Mesenteric fat pad (tissue), 1 donor: ENCODE measurements at places on chromosomes 6 and 20. TPM values are rescaled to one million over a fixed set of nuclear protein-coding genes. Genes with fewer than 3 reads are reported as not detected.

XKR7 gene
- not detected for total RNA-seq

PACRG gene
- total RNA-seq = not detected

RAET1L gene
- total RNA-seq = not detected

HAO1 gene
- total RNA-seq = not detected

PRKN gene
- 10.1 TPM for total RNA-seq

HTR1B gene
- total RNA-seq = 0.16 TPM

BHLHE23 gene
- total RNA-seq = not detected

TTLL9 gene
- 0.13 TPM for total RNA-seq

C6orf141 gene
- total RNA-seq = 3.9 TPM

DNAH8 gene
- not detected for total RNA-seq

RBM39 gene
- total RNA-seq = 269 TPM

PRPH2 gene
- 1.4 TPM for total RNA-seq

VSX1 gene
- not detected for total RNA-seq

GFOD1 gene
- total RNA-seq = 25.9 TPM

CABLES2 gene
- total RNA-seq = 2.3 TPM

ADGRF1 gene
- not detected for total RNA-seq

TMEM170B gene
- 13.5 TPM for total RNA-seq

AKAP12 gene
- 223 TPM for total RNA-seq

DCBLD1 gene
- total RNA-seq = 9.9 TPM

GPSM3 gene
- total RNA-seq = 39.2 TPM

TMEM151B gene
- not detected for total RNA-seq

KHDRBS2 gene
- not detected for total RNA-seq

OR12D3 gene
- not detected for total RNA-seq

ZNF512B gene
- 18.7 TPM for total RNA-seq
